ENCODE measurements at places on chromosomes 2 and 18.

DNA sequence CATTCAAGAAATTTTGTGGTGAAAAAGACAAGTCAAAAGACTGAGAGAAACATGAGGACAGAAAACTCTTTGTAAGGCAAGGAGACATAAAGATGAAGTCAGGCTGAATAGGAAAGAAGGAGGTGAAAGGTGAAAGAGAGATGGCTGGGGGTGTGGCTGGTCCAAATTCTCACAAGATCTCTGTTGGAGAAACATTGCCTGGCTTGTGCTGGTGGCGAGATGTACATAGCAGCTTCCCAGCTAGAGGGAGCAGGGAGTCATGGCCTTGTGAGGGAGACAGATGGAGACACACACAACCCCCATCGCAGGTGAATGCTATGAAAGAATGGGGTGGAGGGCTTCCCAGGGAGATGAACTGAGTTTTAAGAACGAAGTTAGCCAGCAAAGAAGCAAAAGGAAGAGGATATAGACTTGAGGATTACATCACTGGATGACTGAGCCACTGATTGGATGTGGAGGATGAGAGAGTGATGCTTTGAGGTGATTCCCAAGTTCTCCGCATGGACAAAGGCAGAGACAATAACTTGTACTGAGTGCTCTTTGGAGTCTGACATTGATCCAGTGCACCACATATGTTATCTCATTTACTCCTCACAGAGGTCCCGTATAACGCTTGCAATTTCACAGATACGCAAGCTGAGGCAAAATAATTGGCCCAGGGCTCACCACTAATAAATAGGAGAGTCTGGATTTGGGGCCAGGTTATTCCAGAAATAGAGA is 3.7 kb upstream of the EMX1 start:
- no peak for DNase-seq

DNA sequence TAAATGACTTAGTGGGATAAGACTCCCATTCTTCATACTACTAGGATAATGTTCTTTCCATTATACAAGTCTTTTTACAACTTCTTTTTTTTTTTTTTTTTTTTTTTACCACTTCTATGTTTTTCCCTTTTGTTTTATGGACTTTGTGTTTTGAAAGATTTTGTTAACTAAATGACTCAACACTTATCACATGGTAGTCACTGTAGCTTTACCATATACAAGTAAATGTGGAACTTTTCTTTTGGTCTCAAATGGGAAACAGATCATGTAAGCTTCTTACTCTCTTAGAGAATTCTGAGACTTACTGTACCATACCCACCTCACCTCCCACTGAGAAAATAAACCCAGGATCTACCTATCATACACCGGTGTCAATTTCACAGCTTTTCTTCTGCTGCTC is 590.3 kb upstream of the CDH2 start:
- peak; percentile 30 for DNase-seq

DNA sequence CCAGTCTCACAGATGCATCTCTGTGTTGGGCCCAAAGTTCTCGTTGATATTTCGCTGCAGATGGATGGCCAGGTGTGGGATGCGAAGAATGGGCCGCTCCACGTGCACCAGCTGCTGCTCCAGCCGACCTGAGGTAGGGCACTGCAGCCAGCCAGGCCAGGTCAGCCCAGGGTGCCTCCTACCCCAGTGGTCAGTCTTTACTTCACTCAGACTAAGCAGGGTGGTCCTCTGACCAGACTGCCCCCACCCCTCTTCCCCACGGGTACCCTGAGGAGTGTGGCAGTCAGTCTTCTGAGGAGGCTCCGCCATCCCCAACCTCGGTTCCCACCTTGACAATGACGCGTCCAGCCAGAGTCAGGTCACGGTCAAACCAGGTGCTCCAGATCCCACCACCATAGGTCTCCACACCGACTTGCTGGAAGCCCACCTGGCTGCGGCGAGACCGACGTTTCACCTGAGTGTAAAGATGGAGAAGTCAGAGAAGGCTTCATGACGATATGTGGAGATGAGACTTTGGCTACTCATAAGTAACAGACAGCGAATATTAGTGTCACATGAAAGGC is 1.7 kb downstream of the DNPEP start:
- no peak for DNase-seq

DNA sequence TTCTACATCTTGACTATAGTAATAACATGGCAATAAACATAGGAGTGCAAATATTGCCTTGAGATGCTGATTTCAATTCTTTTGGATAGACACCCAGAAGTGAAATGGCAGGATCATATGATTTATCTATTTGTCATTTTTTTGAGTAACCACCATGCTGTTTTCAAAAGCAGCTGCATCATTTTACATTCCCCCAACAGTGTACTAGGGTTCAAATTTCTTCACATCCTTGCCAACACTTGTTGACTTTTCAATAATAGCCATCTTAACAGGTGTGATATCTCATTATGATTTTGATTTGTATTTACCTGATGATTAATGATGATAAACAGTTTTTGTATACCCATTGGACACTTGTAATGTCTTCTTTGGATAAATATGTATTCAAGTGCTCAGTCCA is 90.8 kb downstream of the STRADB start:
- no peak for DNase-seq

GRCh38 chr2:54420524-54421172 is 35.5 kb upstream of the SPTBN1 start:
- DNase-seq = no peak

- no peak for DNase-seq
These were observed 81.3 kb downstream of the CLHC1 start for GRCh38 chr2:55150834-55151233.
